ENCODE measurements at places on chromosomes 6 and 20.
A peak's percentile ranks its signal among the peaks of the same experiment; 100 is the strongest.

- DNase-seq = peak; percentile 77
These were observed 210.4 kb downstream of the FOXC1 start for GRCh38 chr6:1820165-1820564.

DNA sequence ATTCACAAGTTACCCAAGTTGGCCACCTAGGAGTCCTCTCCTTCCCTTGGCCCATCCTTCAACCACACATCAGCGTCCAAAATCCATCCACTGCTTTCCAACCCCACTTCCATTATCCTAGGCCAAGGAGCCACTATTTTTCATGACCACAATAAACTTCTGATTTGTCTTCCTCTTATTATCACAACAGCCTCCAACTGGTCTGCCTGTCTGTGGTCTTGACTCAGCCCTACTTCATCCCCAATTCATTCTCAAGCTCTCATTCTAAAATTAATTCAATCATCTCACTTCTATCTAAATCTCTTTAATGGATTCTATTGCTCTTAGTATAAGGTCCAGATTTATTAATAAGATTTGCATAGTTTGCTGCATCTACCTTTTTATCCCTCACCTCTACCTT is 189.0 kb upstream of the PRDM1 start:
- DNase-seq = no peak

- DNase-seq = no peak
These were observed 36.7 kb downstream of the CD40 start for GRCh38 chr20:46154796-46155195.

DNA sequence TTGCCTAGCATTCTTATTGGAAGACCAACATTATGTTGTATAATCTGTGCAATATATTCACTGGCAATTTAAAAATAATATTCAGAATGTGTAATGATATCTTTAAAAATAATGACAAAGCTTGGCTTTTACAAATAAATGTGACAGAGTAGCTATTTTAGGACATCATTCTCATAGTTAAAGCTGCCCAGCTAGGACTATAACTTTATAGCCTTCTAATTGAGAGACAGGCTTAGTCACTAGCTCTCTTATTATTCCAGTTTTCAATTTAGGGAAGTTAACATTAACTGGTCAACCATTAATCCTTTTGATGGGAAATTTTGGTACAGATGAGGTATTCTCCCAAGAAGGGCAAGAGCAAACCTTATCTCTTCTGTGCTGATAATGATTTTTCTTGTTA is 197.3 kb downstream of the CLVS2 start:
- DNase-seq = no peak

GRCh38 chr6:144912474-144912873 is 627.3 kb downstream of the UTRN start:
- DNase-seq = peak; percentile 91
